Testis (tissue), 5 donors: ENCODE measurements at places on chromosomes 13 and 19.

GRCh38 chr13:73129023-73129422 lies 70.2 kb downstream of the KLF5 start:
- DNase-seq, result no peak
- no peaks in the 10 kb centered on the region for H3K27me3 ChIP-seq
- no peaks in the 10 kb centered on the region for H3K4me1 ChIP-seq

DNA sequence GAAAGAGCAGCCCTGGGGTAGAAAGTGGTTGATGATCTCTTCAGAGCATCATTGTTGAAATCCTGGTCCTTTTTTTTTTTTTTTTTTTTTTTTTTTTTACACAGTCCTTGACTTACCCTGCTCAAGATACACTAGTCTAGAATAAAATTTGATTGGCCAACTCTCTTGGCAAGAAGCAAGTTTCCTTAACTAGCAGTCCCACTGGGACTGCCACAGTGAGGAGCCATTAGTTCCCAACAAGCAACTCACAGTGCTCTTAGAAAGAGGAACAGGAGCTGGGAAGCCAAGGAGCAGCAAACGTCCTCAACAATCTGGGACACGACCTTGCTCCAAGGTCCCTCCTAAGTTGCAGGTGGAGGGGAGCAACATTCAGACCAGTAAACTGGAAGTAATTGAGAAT lies 47.9 kb upstream of the INTS6 start:
- H3K4me3 ChIP-seq, result no peak overlapping the region
- no peaks in the 10 kb centered on the region for H3K36me3 ChIP-seq
- H3K27me3 ChIP-seq, result no peaks in the 10 kb centered on the region
- H3K4me1 ChIP-seq, result no peaks in the 10 kb centered on the region
- no peak for DNase-seq

GRCh38 chr19:46270521-46271256 lies 26.2 kb upstream of the HIF3A start:
- H3K4me3 ChIP-seq, result no peak overlapping the region
- no peaks in the 10 kb centered on the region for H3K36me3 ChIP-seq
- H3K27ac ChIP-seq, result no peak overlapping the region
- DNase-seq, result no peak
- no peaks in the 10 kb centered on the region for H3K27me3 ChIP-seq

DNA sequence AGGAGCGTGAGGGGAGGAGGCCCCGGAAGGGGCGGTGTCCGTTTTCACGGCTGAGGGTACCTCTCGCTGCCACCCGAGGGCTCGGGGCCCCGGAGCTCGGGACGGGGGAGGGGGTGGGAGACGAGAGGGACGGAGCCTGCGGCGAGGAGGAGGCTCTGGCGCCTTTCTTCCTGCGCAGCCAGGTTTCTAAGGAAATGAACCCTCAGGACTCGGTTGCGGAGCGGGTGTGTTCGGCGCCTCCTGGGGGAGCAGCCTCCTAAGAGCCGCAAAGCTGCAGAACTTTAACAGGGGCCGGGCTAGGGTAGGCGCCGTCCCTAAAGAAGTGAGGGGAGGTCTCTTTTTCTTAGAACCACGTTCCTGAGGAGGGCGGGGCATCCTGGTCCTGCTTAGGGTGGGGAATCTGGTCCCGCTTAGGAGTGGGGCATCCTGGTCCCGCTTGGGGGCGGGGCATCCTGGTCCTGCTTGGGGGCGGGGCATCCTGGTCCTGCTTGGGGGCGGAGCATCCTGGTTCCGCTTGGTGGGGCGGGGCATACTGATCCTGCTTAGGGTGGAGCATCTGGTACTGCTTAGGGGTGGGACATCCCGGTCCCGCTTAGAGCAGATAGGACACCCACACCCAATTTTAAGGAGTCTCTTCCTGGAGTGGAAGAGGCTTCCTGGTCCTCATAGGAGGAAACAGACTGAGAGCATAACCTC lies 6.2 kb downstream of the SYT5 start:
- peak overlapping the region; percentile 39 for H3K4me3 ChIP-seq
- H3K27me3 ChIP-seq, result no peaks in the 10 kb centered on the region
- no peaks in the 10 kb centered on the region for H3K36me3 ChIP-seq
- H3K27ac ChIP-seq, result no peak overlapping the region
- peak; percentile 77 for DNase-seq

DNA sequence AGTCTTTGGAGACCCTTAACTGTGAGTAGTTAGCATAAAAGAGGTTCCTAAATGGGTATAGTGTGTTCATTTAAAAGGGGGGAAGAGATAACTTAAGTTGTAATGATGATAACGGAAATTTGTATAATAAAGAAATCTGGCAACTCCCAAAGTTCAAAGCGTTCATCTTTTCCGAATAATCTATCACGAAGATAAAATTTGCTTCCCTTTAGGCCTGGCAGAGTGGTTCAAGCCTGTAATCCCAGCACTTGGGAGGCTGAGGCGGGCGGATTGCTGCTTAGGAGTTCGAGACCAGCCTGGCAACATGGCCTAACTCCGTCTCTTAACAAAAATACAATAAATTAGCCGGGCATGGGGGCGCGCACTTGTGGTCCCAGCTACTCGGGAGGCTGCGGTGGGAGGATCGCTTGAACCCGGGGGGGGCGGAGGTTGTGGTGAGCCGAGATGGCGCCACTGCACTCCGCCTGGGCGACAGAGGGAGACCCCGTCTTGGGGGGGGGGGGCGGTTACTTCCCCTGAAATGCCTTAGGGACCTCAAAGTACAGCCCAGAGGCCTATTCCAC lies 934 bp downstream of the N4BP2L2 start:
- DNase-seq, result peak; percentile 58
- peak overlapping the region; percentile 98 for H3K27ac ChIP-seq
- peaks cover 9% of the 10 kb centered on the region for H3K4me1 ChIP-seq
- H3K4me3 ChIP-seq, result peak overlapping the region; percentile 94
- H3K27me3 ChIP-seq, result no peaks in the 10 kb centered on the region

DNA sequence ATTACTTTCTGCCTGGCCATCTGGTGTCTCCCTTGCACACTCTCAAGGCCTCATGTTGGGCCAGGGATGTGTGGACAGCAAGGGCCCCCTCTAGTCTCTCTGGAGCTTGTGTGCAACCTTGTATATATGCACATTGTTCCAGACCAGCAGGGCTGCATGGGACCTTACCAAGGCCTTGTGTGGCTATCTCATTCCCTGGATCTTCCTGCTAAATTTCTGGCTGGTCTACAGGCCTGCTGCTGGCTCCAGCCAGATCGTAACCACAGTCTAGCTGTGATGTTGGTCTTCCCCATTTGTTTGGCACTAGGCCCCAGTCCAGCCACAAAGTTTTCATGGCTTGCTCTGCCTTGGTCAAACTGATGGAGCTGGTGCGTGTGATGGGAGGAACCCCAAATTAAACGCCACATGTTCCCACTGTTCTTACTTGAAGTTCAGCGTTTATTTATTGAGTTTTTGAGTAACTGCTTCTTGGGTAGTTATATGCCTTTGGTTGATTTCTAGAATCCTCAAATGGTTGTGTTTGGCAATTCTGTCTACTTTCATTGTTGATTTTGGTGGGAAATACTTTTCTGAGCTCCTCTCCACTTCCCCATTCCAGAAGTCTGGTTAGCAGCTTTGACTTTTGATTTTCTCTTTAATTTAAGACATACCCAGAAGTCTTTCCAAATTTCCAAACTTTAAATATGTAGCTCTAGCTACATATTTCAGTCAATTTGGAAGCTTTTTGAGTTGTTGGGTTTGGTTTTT lies 56.4 kb downstream of the SIPA1L3 start:
- H3K36me3 ChIP-seq, result no peaks in the 10 kb centered on the region
- no peak overlapping the region for H3K4me3 ChIP-seq
- no peaks in the 10 kb centered on the region for H3K27me3 ChIP-seq
- no peaks in the 10 kb centered on the region for H3K4me1 ChIP-seq
- DNase-seq, result no peak

DNA sequence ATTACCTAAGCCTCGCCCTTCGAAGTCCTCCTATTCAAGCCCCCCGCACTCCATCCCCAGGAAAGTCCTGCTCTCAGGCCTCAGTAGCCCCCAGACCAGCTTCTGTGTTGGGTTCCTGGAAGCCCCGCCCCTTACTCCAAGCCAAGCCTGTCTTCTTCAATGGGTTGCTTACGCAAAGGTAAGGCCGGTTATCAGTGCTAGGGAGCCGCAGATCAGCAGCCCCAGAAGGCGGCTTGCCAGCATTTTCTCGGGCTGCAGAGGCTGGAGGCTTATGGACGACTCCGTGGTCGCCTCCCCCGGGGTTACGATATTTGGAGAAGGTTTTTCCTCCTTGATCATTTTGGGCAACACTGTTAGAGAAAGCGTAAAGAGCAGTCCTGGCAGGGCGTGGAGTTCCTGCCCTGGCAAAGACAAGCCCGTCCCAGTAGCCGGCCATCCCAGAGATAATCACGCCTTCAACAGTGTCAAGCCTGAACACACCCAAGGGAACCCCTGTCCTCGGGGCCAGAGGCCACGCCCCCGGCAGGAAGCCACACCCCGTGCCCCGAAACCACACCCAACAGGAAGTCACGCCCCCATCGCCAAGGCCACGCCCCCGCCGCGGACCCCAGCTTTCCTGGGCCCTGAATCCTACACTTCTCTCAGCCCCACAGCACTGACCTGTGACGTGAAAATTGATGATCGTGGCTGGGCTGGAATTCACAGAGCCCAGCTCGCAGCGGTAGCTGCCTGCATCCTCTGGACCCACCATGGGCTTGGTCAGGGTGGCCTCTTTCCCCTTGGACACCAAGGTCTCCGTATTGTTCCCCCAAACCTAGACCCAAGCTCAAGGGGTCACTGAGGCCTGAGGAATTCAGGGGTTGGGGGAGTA lies 954 bp upstream of the RASIP1 start:
- no peaks in the 10 kb centered on the region for H3K4me1 ChIP-seq
- no peak overlapping the region for H3K27ac ChIP-seq
- H3K27me3 ChIP-seq, result no peaks in the 10 kb centered on the region
- H3K4me3 ChIP-seq, result no peak overlapping the region
- DNase-seq, result peak; percentile 66
- H3K36me3 ChIP-seq, result no peaks in the 10 kb centered on the region

GRCh38 chr13:33582121-33582520 lies 235.8 kb upstream of the RFC3 start:
- DNase-seq, result no peak
- H3K27me3 ChIP-seq, result no peaks in the 10 kb centered on the region
- no peaks in the 10 kb centered on the region for H3K36me3 ChIP-seq
- H3K4me1 ChIP-seq, result no peaks in the 10 kb centered on the region
- H3K27ac ChIP-seq, result no peak overlapping the region

DNA sequence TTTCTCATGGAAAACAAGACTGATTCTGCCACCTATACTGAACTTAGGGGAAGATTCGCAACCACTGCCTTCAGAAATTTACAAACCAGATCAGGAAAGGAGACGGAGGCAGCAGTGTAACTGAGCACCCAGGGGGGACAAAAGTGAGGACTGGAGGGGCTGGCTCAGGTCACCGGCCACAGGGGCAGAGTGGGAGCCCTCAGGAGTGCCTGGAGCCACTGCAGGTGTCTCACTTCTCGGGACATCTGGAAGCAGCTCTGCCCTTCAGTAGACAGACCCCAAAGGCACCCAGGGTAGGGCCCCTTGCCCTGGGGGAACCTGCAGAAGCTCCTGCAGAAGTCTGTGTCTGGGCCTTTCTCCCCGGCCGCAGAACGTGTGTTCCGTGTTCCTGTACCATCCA lies 5.8 kb downstream of the ARHGEF7 start:
- H3K4me3 ChIP-seq, result no peak overlapping the region
- peaks cover 8% of the 10 kb centered on the region for H3K4me1 ChIP-seq
- no peak for DNase-seq
- no peak overlapping the region for H3K27ac ChIP-seq
- no peaks in the 10 kb centered on the region for H3K27me3 ChIP-seq
- no peaks in the 10 kb centered on the region for H3K36me3 ChIP-seq

DNA sequence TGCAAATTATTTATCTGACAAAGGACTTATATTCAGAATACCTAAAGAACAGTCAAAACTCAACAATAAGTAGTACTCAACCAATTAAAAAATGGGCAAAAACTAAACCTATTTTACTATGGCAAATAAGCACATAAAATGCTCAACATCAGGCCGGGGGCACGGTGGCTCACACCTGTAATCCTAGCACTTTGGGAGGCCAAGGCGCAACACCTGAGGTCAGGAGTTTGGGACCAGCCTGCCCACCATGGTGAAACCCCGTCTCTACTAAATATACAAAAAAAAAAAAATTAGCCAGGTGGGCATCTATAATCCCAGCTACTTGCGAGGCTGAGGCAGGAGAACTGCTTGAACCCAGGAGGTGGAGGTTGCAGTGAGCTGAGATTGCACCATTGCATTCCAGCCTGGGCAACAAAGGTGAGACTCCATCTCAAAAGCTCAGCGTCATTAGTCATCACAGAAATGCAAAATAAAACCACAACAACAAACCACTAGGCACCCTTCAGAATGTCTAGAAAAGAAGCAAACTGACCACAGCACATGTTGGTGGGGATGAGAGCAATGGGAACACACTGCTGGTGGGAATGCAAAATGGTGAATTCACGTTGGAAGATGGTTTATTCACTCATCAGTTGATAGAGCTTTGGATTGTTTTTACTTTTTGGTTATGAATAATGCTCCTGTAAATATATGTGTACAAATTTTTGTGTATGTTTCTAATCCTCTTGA lies 180.6 kb upstream of the SOX1 start:
- H3K27me3 ChIP-seq, result no peaks in the 10 kb centered on the region
- no peak overlapping the region for H3K4me3 ChIP-seq
- no peak for DNase-seq
- no peaks in the 10 kb centered on the region for H3K36me3 ChIP-seq

- H3K4me1 ChIP-seq, result peaks cover 19% of the 10 kb centered on the region
- peak overlapping the region; percentile 6 for H3K27ac ChIP-seq
- H3K4me3 ChIP-seq, result no peak overlapping the region
- H3K27me3 ChIP-seq, result no peaks in the 10 kb centered on the region
- no peak for DNase-seq
Measured at GRCh38 chr19:40797166-40797962, 1.6 kb upstream of the EGLN2 start.

DNA sequence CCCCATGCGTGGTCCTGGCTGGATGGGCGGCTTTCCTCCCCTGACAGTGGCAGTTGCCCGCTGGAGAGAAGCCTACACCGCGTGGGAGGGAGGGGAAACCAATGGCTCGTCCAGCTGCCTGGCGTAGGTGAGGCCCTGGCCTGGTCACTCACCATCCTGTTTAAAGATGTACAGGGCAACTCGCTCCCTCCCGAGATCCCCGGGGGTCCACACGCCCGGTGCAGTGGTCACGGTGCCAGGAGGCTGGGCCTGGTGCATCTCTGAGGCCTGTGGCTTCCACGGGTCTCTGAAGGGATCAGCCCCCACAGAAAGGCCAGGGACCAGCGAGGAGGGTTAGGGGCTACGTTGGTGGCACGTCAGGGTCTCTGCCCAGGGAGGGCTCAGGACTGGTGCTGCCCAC lies 156.5 kb downstream of the KDM4B start:
- no peak overlapping the region for H3K27ac ChIP-seq
- no peaks in the 10 kb centered on the region for H3K36me3 ChIP-seq
- no peaks in the 10 kb centered on the region for H3K27me3 ChIP-seq
- no peak overlapping the region for H3K4me3 ChIP-seq

DNA sequence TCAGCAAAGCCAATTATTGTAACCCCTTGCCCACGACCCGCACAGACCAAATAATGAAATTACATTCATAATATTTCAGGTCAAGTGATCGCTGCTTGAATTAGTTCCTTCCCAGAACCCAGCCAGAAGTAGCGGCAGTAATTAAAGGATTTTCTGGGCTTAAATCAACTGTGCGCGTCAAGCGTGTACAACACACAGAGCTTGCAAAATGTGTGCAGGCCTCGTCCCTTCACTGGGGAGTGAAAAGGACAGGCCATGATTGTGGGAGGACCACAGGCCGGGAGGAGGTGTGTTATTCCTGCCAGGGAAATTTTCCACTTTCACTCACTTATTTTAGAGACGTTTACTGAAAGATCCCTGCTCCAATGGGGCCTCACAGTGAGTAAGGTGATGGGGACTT lies 84.9 kb downstream of the CHST8 start:
- no peak overlapping the region for H3K27ac ChIP-seq
- H3K36me3 ChIP-seq, result no peaks in the 10 kb centered on the region
- no peak for DNase-seq
- no peaks in the 10 kb centered on the region for H3K4me1 ChIP-seq
- H3K27me3 ChIP-seq, result no peaks in the 10 kb centered on the region
- no peak overlapping the region for H3K4me3 ChIP-seq
